ENCODE measurements at places on chromosomes 7 and 10.
A peak's percentile ranks its signal among the peaks of the same experiment; 100 is the strongest.

DNA sequence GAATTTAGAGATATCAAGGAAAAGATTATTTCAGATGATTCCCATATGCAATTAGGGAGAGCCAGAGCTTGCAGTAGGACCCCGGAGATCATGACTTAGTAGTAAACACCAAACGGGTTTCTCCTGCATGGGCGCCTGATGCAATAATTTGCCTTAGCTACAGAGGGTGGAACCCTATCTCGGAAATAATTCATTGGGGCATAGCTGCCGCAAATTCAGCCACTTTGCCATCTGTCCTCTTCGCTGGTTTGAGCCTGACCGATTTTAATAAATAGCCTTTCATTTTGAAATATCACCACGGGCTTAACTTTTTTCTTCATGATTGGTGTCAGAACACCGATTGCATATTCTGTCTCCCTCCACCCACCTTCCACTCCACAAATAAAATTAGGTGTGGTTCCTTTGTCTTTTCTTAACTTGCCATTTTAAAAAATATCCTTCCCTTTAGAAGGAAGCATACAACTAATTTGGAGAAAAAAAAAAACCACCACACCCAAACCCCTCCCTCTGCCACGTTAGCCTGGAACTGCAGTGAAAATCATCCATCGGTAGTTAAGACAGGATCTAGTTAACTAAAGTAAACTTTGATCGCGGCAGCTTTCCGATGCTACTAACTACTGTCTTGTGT is 1.4 kb downstream of the GARS1 start:
- DNase-seq, result peak; percentile 20

DNA sequence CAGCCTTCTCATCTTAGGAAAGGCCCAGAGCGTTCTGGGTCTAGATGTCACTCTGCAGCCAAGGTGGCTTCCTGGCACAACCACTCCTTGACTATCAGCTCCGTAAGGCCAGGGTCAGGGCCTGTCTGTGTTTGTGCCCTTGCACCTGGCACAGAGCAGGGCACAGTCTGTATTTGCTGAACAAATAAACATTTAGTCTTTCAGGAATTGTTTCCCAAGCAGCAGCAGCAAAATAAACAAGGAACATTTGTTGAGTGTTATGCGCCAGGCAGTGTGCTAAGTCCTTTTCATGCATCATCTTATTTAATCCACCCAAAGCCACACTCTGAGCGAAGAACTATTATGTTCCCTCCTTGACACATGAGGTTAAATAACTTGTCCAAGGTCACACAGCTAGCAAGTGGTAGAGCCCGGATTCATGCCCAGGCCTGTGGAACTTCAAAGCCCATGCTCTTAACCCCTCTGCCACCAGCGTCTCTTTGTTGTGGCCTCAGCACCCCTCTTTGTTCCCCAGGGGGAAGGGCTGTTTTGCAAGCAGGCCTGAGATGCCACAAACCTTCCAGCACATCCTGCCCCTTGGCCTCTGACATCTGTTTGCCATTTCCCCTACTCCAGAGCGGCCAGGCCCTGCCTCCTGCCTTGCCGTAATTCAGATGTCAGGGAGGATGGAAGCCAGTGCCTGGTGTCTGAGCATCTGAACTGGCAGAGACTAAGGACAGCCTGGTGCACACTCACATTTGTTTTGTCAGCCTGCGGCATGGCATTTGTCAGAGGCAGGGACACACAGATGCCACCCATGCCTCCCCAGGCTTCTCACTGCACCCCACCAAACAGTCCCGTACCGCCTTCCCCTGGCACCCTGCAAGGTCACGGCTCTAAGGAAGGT is 325.8 kb upstream of the ZMIZ1 start:
- no peak for DNase-seq

DNA sequence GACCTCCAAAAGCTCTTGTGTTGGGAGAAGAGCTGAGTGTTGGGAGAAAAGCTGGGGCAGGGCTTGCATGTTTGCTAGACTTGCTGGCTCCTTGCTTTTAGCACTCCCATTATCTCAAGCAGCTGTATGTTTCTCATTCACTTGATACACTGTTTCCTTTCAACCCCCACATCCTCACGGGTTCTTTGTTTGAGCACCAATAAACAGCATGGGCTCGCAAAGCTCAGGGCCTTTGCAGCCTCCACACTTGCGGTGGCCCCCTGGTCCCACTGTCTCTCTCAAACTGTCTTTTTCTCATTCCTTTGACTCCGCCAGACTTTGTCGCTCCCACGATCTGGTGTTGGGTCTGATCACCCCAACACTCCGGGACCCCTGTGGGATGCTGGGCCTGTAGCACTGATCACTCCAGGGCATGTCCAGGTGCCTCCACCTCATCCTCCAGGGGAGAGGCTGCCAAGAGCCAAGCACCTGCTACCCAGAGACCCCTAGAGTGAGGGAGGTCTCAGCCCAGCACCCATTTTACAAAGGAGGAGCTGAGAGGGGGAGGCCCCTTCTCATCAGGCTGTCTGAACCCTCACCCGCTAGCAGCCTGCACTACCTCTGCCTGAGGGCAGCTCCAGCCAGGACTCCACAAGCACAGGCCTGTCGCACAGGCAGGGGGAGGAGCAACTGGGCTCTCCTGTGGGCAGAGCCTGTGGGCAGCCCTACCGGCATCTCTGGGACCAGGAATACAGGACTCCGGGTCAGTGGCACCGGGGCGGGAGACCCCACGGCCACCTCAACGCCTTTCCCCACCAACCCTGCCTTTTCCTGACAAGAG is 49.1 kb upstream of the MSMB start:
- DNase-seq, result no peak

DNA sequence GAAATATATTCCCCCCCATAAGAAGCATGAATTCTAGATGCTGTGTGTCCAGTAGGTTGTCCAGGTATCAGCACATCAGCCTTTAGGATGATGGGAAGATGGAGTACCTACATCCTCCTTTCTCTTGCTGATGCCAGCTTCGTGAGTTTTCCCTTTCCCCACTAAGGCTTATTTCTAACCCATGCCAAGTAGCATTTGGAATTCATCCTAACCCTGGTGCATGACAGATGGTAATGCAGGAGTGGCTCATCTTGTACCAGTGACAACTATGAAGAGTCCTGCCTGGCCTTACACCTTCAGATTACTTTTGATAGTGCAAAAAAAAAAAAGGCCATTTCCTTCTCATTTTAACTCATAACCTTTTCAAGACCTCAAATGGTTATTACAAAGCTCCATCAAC is 58.7 kb downstream of the ARHGAP21 start:
- DNase-seq, result no peak

DNA sequence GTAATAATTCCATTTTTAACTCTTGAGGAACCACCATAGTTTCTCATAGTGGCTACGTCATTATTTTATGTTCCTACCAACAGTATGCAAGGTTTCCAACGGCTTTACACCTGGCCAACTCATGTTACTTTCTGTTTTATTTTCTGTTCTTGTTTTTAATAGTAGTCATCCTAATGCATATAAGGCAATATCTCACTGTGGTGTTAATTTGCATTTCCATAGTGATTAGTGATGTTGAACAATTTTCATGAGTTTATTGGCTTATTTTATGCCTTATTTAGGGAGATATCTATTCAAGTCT is 465.5 kb upstream of the KLF6 start:
- no peak for DNase-seq

- no peak for DNase-seq
Measured at GRCh38 chr7:135938563-135938962, 38.6 kb downstream of the MTPN start.

DNA sequence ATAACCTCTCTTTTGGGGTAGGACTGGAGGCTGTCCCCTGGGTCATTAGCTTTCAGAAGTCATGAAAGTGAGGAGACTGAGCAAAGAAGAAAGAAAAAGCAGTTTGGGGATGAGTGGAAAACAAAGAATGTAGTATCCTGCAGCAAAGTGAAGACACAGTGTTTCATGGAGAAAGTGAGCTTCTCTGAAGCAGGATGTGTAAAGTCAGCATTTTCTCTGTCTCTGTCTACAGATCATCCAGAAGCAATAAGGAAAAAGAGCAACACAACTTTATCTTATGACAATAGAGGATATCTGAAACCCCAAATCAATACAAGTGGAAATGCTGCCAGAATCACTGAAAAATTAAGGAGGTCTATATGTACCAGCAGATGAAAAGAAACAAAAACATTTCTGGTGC is 28.4 kb upstream of the ZNF248 start:
- no peak for DNase-seq

GRCh38 chr10:12503311-12503710 is 154.0 kb downstream of the CAMK1D start:
- DNase-seq, result no peak

GRCh38 chr7:55255496-55256445 is 109.4 kb upstream of the LANCL2 start:
- peak; percentile 55 for DNase-seq

DNA sequence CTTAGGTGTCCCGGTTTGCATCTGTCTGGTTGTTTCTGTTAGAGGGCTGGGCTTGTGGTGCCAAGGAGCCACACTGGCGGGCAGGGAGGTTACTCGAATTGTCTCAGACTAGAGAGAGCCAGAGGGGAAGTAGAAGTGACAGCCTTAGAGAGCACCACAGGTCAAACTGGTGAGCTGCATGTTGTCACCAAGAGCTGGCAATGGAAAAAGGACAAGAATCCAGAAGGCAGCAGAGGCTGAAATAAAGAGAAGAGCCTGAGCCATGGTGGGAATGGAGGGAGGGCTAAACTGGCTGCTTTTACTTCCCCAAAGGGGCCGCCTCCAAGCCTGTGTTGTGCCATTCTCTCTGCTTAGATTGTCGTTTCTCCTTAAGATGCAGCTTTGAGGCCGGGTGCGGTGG is 31.1 kb upstream of the RHBDD2 start:
- no peak for DNase-seq

DNA sequence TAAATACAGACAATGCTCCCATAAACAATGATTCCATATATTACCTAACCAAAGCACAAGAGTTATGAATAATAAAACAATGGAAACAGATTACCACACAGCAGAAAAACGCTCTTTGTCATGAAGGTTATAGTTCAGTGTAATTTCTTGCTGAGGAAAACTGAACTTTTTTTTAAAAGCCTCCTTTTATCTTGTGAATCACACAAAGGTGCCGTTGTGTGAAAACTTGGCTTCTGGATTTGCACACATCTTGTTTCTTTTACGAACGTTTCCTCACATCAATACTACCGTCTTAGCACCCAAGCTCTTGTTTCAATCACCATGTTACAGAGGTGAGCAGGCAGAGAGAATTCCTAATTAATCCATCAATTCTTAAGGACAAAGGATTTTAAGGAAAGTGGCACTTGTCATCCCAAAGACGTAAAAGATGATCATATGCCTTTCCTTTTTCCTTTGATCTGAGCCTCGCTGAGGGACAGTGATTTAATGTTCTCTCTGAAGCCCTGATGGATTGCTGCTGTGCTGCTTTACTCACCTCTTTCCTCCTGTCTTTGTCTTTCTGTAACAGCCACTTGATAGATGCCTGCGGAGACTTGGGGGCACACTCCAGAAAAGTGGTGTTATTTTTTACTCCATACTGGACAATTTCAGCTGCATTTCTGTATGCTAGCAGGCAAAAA is 110.1 kb downstream of the CD36 start:
- DNase-seq, result no peak

GRCh38 chr7:107494315-107494751 is 24.5 kb downstream of the GPR22 start:
- no peak for DNase-seq

DNA sequence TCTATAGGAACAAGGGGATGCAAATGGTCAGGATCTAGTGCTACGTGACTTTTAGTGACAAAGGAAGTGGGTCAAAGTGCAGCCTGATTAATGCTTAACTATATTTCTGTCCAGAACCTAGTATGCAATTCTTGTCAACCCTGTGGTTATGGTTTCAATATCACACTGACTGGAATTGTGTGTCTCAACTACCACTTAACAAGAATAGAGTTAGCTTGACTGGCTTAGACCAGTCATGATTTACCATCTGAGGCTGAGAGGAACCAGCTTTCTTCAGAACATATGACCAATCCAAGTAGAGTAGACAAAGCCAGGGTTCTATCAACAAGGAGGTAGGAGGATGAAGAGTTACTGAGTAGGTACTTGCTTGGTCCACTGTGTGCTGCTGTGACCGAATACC is 54.4 kb downstream of the MYPN start:
- no peak for DNase-seq

- peak; percentile 57 for DNase-seq
Measured at GRCh38 chr7:13336227-13336626, 648.8 kb downstream of the ARL4A start.

- no peak for DNase-seq
Measured at GRCh38 chr7:24401628-24402593, 117.9 kb downstream of the NPY start.

DNA sequence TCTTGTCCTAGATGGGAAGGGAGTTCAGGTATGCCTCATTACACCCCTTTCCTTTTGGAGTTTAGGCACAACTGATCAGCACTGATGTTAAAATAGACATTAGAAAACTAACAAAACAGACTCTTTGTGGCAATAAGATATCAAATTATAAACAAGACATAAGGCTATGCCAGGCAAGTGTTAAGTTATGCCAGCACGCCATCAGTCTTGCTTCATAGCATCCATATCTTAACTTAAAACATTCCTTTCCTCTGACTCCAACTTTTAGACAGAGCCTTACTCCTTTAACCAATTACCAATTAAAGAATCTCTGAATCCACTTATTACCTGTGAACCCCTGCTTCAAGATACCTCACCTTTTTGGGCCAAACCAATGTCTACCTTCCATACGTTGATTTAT is 126.2 kb upstream of the ETV1 start:
- DNase-seq, result no peak

GRCh38 chr10:112752288-112752687 is 197.8 kb upstream of the TCF7L2 start:
- no peak for DNase-seq

DNA sequence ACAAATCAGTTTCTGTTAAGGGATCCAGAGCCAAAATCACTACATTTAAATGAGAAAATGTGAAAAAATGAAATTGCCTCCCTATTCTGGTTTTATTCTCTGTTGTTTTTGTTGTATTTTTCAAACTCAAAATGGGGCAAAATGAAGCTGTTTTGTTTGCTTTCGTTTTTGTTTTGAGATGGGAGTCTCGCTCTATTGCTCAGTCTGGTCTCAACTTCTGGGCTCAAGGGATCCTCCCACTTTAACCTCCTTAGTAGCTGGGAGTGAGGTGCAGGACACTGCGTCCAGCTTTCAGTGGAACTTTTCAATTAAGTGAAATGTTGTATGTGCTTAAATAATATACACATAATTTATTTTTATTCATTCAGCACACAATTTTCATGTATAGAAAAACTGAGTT is 205.0 kb downstream of the SORCS1 start:
- no peak for DNase-seq

All from fibroblast of skin of left quadriceps (primary cell).